ENCODE measurements at places on chromosomes 1 and 21.

DNA sequence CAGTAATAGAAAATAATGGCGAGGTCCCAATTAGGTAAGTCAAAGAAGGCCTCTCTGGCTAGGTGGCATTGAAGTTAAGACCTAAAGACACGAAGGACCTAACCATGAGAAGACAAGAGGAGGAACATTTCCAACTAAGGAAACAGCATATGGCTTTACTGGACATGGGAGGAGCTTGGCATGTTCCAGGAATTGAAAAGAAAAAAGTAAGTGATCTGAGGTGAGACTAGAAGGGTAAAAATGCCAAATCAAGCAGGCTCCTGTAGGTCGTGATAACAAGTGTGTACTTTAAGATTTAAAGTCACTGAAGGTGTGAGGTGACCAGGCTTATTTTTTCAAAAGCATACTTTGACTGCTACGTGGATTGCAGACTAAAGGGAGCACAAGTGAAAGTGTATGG, 13.4 kb upstream of the CLCC1 start:
- no peak for DNase-seq

GRCh38 chr1:157370698-157371097, 181.6 kb downstream of the FCRL5 start:
- no peak for DNase-seq

DNA sequence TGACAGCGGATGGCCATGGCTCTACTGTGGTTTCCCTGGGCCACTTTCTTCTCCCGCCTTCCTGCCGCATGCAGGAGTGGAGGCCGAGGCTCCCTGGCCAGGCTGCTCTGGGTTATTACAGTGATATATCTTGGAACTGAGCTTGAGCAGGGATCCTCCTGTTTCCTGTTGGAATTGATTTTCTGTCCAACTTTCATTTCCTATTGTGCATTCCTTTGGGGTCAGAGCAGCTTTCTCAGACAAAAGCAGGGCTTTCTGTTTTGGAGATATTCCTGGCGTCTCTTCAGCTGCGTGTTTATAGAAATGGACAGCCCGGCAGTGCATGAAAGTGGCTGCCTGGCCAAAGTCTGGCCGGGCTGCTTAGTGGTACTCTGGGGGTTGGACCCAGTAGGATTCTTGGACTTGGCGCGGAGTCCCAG, 146.4 kb downstream of the KIF26B start:
- DNase-seq: no peak

DNA sequence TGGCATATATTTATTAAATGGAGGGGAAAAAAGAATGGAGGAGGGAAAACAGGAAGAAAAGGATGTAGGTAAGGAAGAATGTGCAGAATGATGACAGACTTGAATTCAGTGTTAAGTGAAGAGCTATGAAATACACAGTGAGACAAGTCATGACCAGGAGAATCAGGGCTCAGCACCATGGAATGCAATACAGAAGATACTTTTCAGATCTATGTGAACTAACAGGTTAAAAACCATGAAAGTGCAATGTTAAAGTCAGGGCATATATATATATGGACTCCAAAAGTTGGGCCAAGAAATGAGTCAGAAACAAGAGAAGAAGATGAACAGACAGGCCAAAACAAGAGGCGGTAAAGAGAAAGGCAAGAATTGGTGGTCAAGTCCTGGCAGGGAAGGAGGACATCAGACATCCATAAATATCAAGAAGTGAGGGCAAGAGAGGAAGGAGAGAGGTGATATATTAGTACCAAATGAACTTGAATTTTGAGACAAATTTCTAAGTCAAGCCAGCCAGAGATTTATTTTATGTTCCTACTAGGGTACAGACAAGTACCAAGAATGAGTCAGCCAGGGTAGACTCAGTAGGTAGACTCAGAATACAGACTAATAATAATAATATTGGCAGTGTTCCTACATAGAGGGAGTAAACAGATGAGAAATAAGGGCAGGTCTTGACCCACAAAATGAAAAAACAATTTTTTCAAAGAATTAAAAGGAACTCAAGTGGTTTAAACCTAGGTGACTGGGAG, 39.5 kb upstream of the MCOLN3 start:
- no peak for DNase-seq

- no peak for DNase-seq
These were observed 55.8 kb upstream of the SELENON start for GRCh38 chr1:25744140-25744581.

- no peak for DNase-seq
These were observed 95.5 kb downstream of the KAZN start for GRCh38 chr1:14693949-14694348.

DNA sequence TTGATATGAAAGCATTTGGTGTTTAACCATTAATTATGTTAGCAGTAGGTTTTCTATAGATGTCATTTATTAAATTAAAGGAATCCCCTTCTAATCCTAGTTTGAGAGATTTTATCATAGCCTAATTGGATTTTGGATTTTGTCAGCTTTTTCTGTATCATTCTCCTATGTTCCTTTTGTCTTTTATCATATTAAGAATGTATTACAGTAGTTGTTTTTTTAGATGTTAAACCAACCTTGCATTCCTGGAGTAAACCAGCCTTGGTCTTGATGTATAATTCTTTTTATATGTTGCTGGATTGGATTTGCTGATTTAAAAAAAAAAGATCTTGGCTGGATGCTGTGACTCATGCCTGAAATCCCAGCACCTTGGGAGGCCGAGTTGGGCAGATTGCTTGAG, 5.6 kb downstream of the SETDB1 start:
- DNase-seq: no peak

GRCh38 chr1:152397474-152397873, 16.6 kb downstream of the CRNN start:
- DNase-seq: no peak

GRCh38 chr1:109712321-109712864, 342 bp downstream of the GSTM5 start:
- DNase-seq: no peak

GRCh38 chr1:69492286-69492685, 75.4 kb upstream of the LRRC7 start:
- DNase-seq: no peak

GRCh38 chr21:25936776-25937175, 202.0 kb downstream of the GABPA start:
- DNase-seq: no peak

GRCh38 chr1:60113028-60113427, 39.5 kb upstream of the C1orf87 start:
- no peak for DNase-seq

DNA sequence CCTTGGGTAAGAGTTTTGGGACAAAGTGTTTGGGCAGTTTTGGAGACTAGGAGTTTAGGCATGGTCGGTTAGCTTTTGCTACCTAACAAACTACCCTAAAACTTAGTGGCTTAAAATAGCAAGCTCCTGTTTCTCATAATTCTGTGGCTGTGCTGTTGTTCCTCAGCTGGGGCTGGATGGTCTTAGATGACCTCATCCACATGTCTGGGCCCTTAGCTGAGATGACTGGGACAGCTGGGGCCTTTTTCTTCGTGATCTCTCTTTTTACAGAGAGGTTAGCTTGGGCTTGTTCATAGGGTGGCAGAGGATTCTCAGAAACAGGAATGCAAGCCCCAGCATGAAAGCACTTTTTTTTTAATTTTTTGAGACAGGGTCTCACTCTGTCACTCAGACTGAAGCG, 6.6 kb downstream of the ATP1A4 start:
- DNase-seq: no peak

GRCh38 chr1:63408331-63408730, 40.9 kb downstream of the ALG6 start:
- no peak for DNase-seq

- DNase-seq: no peak
These were observed 758.1 kb upstream of the TPTE start for GRCh38 chr21:9763306-9763705.

DNA sequence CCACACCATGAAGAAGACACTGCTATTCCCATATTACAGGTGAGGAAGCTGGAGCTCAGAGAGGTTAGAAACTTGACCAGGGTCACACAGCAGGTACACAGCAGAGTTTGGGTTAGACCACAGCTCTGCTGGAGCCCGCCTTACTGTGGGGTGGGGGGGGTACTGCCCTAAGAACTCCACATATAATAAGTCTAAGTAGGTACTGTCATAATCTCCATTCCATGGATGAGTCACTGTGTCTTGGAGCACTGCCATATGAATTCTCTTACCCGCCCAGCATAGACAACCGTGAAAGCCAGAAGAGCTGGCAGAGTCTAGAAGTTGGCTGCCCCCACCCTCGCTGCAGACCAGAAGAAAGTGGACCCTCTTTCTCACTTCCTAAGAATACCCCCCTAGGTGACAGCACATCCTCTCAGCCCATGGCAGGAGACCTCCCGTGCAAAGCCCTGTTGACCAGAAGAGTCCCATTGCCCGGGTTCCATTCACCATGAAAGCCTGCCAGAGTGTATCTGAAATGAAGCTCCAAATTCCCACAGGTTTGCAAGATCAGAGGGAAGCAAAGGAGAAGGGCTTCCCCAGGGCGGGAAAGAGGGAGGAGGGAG, 5.2 kb upstream of the PLA2G2D start:
- DNase-seq: no peak

- DNase-seq: no peak
These were observed 542 bp downstream of the GAS5 start for GRCh38 chr1:173867141-173867752.

- no peak for DNase-seq
These were observed 7.6 kb downstream of the EDN2 start for GRCh38 chr1:41476807-41477361.

Data from CD8-positive, alpha-beta memory T cell (primary cell).